Left lung (tissue), 14 donors: ENCODE measurements at places on chromosomes 11 and 22. TPM values are rescaled to one million over a fixed set of nuclear protein-coding genes. Genes with fewer than 3 reads are reported as not detected.
A peak's percentile ranks its signal among the peaks of the same experiment; 100 is the strongest.

Gene NFAM1
- total RNA-seq = 28.0 TPM

GRCh38 chr11:74086242-74086884, 77.5 kb upstream of the UCP3 start:
- peaks cover 87% of the 10 kb centered on the region for H3K36me3 ChIP-seq
- no peaks in the 10 kb centered on the region for H3K4me1 ChIP-seq
- DNase-seq = no peak
- no peak overlapping the region for H3K27ac ChIP-seq

Gene YDJC
- total RNA-seq = 17.2 TPM

DNA sequence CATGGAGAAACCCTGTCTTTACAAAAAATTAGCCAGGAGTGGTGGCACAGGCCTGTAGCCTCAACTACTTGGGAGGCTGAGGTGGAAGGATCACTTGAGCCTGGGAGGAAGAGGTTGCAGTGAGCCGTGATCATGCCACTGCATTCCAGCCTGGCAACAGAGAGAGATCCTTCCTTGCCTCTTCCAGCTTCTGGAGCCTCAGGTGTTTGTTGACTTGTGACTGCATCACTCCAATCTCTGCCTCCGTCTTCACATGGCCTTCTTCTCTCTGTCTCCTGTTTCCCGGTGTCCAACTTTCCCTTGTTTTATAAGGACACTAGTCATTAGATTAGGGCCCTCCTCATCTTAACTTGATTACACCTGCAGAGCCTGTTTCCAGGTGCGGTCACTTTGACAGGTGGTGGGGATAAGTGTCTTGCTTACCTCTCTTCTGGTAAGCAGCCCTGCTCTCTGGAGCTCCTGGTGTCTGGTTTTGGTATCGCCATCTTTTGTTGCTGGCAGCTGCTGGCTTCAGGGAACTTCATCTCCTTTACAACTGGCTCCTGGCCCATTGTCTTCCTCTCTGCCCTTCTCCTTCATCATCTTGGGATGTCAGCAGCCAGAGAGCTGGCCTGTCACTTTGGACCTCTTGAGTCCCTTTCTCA, 8.2 kb upstream of the USP2 start:
- H3K4me3 ChIP-seq = no peak overlapping the region
- no peak for DNase-seq
- no peaks in the 10 kb centered on the region for H3K4me1 ChIP-seq
- H3K27ac ChIP-seq = no peak overlapping the region

DNA sequence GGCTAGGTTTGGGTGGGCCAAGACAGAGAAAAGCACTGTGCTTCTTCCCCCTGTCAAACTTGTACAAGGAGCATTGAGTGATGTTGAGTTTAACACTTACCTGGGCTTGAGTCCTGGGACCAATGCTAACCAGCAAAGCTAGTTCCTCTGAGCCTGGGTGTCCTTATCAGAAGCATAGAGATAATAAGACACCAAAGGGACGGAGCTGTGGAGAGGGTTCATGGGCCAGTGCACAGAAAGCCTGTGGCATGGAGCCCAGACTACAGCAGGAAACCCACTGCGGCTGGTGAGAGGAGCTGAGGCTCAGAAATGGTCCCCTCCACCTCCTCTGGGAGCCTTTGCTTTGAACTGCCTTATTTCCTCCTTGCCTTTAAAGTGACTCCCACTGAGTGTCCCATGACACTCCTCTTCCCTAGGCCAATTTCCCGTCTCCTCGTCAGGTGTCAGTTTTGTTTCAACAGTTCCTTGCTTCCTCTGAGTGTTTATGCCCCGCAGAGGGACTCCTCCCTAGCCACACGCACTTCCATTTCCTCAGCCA, 9.4 kb downstream of the SLCO2B1 start:
- peak overlapping the region; percentile 70 for H3K27ac ChIP-seq
- H3K36me3 ChIP-seq = no peaks in the 10 kb centered on the region
- peaks cover 7% of the 10 kb centered on the region for H3K4me1 ChIP-seq
- no peak for DNase-seq

DNA sequence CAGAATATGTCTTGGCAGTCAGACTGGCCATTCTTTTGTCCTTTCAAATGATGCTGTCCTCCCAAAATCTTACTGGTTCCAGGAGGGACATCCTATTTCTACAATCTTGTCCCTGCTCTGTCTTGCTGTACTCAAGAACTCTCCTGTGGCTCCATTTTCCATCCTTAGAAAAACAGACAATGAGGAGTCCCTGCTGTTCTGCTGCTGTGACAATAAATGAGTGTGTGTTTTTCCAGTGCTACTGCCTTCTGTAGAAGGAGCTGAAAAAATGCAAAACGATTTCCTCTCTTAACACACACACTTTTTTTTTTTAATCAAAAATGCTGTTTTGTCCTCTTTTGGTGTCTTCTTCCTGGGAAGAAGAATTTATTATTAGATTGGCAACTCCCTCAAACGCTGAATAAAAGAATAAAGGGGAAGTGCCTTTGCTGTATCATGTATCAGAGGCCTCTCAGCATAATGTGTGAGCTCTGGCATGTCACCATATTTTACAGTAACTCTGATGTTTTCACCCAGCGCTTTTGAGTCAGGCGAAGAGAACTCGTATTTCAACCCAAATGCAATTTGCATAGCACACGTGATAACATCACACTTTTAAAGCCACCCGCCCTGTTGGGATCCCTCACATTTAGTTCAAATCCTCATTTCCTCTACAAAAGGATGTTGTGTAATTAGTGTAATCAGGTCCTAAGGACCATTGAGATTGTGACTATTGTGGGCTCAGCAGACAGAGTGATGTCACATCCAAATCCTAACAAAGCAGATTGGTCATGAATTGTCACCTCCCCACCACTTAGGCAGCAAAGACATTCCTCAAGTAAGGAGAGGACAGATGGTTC, 496.0 kb upstream of the LARGE1 start:
- no peaks in the 10 kb centered on the region for H3K27me3 ChIP-seq
- no peak overlapping the region for H3K4me3 ChIP-seq
- no peak overlapping the region for H3K27ac ChIP-seq

Gene TBX1
- total RNA-seq = 4.4 TPM

Gene GPR83
- total RNA-seq = not detected

GRCh38 chr11:44791316-44791925, 64.7 kb downstream of the TSPAN18 start:
- no peak for DNase-seq
- H3K27ac ChIP-seq = no peak overlapping the region
- H3K36me3 ChIP-seq = no peaks in the 10 kb centered on the region
- H3K4me1 ChIP-seq = no peaks in the 10 kb centered on the region
- H3K4me3 ChIP-seq = no peak overlapping the region

DNA sequence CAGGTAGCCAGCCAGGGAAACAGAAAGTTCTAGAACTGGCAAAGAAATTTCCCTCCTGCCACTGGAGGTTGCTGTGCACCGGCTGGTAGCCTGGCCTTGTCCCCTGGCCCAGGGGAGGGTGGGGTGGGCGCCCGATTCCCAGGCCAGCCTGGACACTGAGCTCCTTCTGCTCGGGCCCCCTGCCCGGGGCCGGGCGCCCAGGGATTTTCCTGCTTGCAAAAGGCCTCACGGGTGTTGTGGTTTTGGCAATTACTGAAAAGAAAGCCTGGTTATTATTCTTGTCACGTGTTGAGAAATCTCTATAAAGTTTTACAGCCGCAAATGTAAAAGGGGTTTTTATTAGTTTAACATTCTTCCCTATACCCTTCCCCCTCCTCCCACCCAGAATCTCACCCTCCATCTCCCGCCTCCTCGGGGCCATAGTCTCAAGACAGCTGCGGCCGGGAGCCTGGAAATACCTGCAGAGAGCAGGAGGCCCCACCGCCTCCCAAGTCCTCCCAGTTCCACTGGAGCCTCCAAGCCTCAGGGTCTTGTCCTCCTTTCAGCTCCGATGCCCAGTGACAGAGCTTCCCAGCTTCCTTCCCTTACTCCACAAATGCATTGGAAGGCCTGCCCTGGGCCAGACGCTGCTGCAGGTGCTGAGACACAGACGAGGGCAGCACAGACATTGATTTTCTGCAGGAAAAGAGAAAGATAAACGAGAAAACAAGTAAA, 1515.6 kb downstream of the TBC1D22A start:
- H3K27ac ChIP-seq = no peak overlapping the region
- peaks cover 12% of the 10 kb centered on the region for H3K27me3 ChIP-seq
- no peaks in the 10 kb centered on the region for H3K4me1 ChIP-seq
- no peaks in the 10 kb centered on the region for H3K36me3 ChIP-seq

- no peak overlapping the region for H3K4me3 ChIP-seq
- no peak overlapping the region for H3K27ac ChIP-seq
- H3K27me3 ChIP-seq = no peaks in the 10 kb centered on the region
- no peak for DNase-seq
- H3K4me1 ChIP-seq = no peaks in the 10 kb centered on the region
Observed at GRCh38 chr11:48049036-48049435, 68.7 kb downstream of the PTPRJ start.

Gene SPON1
- 83.2 TPM for total RNA-seq

DNA sequence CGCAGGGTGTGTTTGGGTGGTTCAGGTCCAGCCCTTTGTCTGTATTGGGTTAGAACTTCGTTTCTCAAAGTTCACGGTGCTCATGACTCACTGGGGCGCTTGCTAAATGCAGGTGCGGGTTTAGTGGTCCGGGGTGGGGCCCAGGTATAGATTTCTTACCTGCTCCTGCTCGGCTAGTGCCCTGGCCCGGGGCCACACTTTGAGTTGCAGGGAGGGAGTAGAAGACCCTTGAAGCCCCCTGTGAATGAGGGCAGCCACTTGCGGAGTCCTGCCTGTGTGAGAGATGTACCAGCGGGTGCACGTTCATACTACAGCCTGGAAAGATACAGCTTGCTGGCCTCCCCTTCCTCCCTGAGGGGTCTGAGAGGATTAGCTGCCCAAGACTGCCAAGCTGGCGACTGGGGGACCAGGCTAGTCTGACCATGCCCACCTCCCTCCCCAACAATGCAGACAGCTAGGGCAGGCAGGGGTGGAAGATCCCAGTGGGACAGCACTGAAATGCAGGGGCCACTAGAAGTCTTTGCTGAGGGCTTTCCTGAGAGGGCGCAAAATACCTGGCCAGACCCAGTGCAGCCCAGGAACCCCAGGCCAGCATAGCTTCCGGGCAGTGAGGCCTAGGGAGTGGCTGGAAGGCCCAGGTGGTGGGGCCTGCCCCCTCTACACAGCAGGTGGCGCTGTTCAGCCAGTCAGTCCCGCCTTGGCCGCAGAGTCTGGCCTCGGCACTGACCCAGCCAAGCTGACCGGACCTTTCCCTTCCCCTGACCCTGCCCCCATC, 5.1 kb upstream of the MYRF start:
- H3K4me3 ChIP-seq = no peak overlapping the region
- no peaks in the 10 kb centered on the region for H3K36me3 ChIP-seq
- H3K27me3 ChIP-seq = peaks cover 28% of the 10 kb centered on the region
- no peak for DNase-seq

Gene DMC1
- total RNA-seq = 2.1 TPM

DNA sequence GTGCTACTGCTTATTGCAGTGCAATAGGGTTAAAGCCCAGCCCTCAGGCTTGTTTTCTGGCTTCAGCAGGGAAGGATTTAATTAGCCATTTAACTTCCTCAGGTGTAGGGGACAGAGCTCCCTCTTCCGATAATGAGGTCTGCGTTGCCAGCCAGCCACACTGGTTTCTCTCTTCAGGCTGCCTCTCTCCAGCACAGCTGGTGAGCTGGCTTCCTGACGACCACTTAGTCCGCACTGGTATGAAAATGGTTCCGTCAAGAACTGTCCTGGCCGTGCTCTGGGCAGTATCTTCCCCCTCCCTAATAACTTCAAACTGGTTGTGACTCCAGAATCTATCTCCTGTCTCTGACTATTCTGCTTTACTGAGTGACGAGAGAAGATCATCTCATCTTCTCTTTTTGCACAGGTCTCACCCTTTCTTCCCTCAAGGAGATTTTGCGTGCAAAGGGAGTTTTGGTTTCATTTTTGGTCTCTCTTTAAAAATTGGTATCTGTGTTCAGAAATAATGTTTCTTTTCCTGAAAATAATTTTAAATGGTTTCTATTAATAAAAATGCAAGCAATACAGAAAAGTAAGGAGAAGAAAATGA, 49.2 kb downstream of the CNTN5 start:
- DNase-seq = peak; percentile 31
- no peaks in the 10 kb centered on the region for H3K27me3 ChIP-seq
- H3K36me3 ChIP-seq = no peaks in the 10 kb centered on the region
- H3K27ac ChIP-seq = no peak overlapping the region
- H3K4me3 ChIP-seq = peak overlapping the region; percentile 25

GRCh38 chr11:126917531-126918204, 82.9 kb downstream of the KIRREL3 start:
- no peaks in the 10 kb centered on the region for H3K4me1 ChIP-seq
- no peak overlapping the region for H3K4me3 ChIP-seq
- no peak for DNase-seq
- H3K27me3 ChIP-seq = no peaks in the 10 kb centered on the region
- H3K36me3 ChIP-seq = no peaks in the 10 kb centered on the region
- H3K27ac ChIP-seq = no peak overlapping the region

DNA sequence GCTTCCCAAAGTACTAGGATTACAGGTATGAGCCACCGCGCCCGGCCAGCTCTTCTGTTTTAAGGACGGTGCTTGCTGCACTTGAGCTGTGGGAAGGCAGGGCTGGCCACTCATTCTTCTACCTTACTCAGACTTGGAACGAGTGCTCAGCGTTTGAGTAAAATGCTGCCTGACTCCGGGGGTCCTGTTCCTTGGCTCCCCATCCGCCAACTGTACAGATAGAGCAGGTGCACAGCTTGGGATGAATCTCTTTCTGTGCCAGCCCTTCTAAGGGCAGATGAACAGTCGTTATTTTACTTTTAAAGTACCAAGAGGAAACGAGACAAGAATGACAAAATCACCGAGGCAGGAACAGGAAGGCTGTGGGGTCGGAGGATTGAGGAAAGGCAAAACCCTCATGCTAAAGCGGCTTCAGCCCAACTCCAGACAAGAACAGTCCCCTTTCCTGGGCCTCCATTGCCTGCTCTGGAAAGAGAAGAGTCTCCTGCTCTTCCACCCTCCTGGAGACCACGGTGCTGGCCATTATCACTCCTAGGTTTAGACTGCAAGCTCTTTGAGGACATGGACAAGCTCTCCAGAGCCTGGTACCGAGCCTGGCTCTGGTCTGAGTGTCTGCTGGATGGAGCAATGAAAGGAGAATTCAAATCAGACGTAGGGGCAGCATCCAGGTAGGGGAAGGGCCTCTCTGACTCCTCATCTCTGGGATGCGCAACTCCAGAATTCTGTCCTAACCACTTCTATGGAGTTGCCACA, 1.1 kb upstream of the SUN2 start:
- H3K27ac ChIP-seq = peak overlapping the region; percentile 93
- peaks cover 50% of the 10 kb centered on the region for H3K4me1 ChIP-seq
- no peak for DNase-seq

- H3K4me3 ChIP-seq = no peak overlapping the region
- H3K27me3 ChIP-seq = no peaks in the 10 kb centered on the region
- H3K36me3 ChIP-seq = no peaks in the 10 kb centered on the region
- H3K4me1 ChIP-seq = no peaks in the 10 kb centered on the region
Observed at GRCh38 chr22:40028098-40028425, 33.3 kb downstream of the FAM83F start.

GRCh38 chr11:78395597-78395996, 22.0 kb downstream of the GAB2 start:
- no peaks in the 10 kb centered on the region for H3K27me3 ChIP-seq
- H3K27ac ChIP-seq = no peak overlapping the region
- H3K36me3 ChIP-seq = no peaks in the 10 kb centered on the region
- H3K4me1 ChIP-seq = peaks cover 54% of the 10 kb centered on the region

Gene SLC22A12
- total RNA-seq = not detected

Gene RHBDD3
- 34.7 TPM for total RNA-seq
